ENCODE measurements at places on chromosomes 6 and 20.

DNA sequence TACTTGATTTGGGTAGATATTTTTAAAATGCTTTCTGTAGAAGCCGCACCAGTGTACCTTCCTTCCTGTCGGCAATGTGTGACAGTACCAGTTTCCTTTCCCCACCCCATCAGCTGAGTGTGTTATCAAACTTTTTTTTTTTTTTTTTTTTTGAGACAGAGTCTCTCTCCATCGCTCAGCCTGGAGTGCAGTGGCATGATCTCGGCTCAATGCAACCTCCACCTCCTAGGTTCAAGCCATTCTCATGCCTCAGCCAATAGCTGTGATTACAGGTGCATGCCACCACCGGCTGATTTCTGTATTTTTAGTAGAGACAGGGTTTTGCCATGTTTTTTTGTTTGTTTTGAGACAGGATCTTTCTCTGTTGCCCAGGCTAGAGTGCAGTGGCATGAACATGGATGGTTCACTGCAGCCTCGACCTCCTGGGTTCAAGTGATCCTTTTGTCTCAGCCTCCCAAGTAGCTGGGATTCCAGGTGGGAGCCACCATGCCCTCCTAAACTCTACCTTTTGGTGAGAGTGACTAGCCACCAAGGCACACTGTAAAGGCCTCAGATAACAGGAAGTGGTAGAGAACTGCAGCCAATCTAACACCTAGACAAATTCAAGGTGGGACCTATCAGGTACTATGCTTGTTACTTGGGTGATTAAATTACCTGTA, 26.5 kb upstream of the ZBTB22 start:
- no peak for DNase-seq

DNA sequence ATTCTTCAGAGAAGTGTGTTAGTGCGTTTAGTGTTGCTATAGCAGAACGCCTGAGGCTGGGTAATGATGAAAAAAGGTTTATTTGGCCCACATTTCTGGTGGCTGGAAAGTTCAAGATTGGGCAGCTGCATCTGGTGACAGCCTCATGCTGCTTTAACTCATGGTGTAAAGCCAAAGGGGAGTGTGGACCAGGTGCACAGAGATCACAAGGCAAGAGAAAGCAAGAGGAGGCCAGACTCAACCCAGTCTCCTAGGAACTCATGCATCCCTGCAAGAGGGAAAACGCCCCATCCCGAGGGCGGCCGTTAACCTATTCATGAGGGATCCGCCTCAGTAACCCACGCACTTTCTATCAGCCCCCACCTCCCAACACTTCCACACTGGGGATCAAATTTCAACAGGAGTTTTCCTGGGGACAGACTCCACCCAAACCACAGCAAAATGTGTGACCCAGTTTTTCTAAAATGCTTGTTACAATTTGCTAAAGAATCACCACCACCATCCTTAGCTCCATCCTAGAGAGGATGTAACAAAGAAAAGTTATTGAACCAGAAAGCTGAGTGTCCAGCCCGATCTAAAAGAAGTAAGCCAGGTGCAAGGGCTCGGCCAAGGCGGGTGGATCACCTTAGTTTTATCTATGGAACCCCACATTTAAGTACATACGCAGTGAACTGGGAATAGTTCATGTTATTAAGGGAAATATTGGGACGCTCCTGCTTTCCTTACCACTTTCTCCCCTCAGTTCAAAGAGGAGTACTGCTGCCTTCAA, 164.8 kb downstream of the QKI start:
- no peak for DNase-seq

DNA sequence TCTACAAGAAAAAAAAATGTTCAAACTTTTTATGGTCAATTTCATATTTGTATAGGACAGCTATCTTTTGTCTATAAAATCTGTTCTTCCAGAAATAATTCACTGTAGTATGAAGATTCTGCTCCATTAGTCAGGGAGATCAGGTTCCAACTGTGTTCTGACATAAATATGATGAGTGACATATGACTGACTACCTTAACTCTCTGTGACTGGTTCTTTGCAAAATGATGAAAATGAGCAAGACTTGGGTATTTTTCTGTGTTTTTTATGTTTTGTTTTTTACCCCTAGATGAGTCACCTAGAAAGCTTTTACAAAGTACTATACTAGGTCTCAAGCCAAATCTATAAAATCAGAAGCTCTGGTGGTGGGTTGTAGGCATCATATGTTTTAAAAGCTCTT, 229.6 kb downstream of the MMUT start:
- no peak for DNase-seq

DNA sequence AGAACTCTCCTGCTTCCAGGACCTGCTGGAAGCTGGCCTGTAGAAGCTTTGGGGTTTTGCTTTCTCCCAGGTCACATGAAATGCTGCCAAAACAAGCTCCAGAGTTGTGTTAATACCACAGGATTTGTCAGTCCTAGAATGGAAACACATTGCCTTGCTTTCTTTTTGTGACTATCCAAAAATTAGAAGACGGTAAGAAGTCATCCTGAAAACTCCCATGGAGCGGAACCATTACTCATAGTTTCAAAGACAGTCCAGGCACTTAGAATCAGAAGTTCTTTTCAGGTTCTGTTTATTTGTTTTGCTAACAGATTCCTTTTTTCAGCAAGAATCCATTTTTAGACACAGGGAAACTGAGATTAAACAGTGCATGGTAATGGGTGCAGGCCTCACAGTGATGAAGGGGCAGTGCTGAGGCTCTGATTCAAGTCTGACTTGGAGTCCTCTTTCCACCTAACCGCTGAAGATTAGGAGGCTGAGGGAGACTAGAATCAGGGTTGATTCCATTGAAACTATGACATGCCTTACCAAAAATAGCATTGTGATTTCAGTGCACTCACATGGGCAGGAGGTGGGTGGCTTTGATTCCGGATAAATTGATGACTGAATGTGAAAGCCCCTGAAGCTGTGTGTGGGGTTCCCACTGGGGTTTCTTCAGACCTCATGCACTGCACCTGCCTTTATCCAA, 72.2 kb upstream of the NAA20 start:
- DNase-seq, result peak; percentile 43

DNA sequence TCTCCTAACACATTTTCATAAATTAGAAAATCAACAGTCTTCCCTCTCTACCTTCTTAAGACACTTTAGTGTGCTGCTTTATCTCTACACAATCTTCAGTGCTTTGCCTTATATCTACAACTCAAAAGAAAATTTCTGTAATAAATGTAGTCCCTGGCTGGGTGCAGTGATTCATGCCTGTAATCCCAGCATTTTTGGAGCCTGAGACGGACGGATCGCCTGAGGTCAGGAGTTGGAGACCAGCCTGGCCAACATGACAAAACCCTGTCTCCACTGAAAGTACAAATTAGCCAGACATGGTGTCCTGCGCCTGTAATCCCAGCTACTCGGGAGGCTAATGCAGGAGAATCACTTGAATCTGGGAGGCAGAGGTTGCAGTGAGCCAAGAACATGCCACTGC, 9.7 kb upstream of the EDN1 start:
- peak; percentile 69 for DNase-seq

- DNase-seq, result no peak
Measured at GRCh38 chr6:31265926-31266325, 6.0 kb downstream of the HLA-C start.

- DNase-seq, result no peak
Measured at GRCh38 chr6:41061196-41061726, 8.3 kb downstream of the APOBEC2 start.

- no peak for DNase-seq
Measured at GRCh38 chr20:53652090-53652858, 58.6 kb upstream of the ZNF217 start.

All from AG10803 (cell line).